ENCODE measurements at places on chromosomes 1 and 21.
A peak's percentile ranks its signal among the peaks of the same experiment; 100 is the strongest.

DNA sequence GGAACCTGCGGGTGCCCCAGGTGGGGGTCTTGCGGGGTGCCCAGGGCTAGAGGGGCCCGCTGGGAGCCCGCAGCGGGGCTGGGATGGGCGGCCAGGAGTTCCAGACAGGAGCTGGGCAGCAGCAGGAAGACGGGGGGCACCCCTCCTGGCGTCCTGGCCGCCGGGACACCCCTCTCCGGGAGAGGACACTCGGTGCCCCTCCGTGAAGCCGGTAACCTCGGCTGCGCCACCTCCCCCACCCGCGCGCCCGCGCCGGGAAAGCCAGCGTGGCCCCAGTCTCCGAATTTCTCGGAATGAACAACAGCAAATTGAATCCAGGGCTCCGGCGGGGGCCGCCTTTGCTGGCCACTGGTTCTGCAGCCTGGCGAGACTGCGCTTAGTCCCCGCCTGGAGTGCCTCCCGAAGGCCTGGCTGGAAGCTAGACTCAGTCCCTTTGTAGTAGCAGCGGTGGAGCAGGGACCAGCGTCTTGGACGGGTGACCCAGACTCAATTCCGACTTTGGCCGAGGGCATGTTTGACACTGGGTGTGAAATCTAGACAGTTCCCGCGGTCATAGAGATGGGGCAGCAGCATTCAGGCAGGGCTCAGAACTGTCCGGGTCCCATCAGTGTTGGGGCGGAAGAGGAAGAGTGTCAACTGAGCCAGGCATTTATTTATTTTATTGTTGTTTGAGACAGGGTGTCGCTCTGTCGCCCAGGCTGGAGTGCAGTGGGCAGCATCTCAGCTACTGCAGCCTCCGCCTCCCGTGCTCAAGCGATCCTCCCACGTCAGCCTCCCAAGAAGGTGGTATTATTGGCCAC, 773 bp downstream of the IFNGR2 start:
- DNase-seq: peak; percentile 16

GRCh38 chr1:65948609-65949229, 156.0 kb downstream of the PDE4B start:
- DNase-seq: no peak

- no peak for DNase-seq
These were observed 205.8 kb downstream of the SLC45A1 start for GRCh38 chr1:8523666-8524206.

GRCh38 chr1:114102136-114102535, 51.5 kb downstream of the SYT6 start:
- no peak for DNase-seq

- no peak for DNase-seq
These were observed 9.8 kb downstream of the SAMD11 start for GRCh38 chr1:933603-933940.

GRCh38 chr1:65497256-65497830, 76.9 kb downstream of the LEPR start:
- DNase-seq: no peak

DNA sequence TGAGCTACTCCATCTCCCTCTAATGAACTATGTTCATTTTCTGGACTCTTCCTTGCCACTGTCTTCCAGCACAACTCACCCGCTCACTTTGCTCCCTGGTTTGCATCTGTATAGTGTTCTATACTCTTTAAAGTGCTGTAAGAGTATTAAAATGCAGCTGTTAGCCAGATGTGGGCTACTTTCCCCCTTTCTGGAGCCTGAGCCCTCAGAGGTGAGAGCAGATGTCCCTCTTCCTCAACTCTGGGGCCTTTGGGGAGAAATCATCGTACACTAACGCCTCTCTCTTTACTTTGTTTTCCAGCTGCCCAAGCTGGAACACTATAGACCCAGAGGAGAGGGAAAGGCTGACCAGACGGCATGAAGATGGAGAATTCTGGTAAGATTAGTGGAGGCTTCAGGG, 39.4 kb downstream of the CAPN2 start:
- no peak for DNase-seq

DNA sequence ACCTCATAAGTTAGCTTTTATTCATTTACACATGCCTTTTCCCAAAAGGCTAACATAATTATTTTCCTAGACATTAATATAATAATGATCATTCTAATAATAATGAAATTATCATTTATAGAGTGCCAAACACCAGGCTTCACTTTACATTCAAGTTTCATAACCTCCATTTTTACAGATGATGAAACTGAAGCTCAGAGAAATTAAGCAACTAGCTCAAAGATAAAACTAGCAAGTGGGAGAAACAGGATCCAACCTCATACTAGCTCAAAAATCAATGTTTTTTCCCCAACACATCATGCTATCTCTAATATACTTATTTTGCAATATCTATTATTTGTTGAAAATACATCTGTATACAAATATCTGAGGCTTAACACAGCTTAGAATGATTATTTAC, 14.0 kb downstream of the LPGAT1 start:
- DNase-seq: no peak

GRCh38 chr1:75732703-75733102, 8.2 kb downstream of the ACADM start:
- no peak for DNase-seq

GRCh38 chr1:151716771-151717631, at the start of gene CELF3:
TSS of gene CELF3 (minus strand) at chr1:151716803. CDS start at chr1:151716020, 783 bp downstream.
- DNase-seq: peak; percentile 30

DNA sequence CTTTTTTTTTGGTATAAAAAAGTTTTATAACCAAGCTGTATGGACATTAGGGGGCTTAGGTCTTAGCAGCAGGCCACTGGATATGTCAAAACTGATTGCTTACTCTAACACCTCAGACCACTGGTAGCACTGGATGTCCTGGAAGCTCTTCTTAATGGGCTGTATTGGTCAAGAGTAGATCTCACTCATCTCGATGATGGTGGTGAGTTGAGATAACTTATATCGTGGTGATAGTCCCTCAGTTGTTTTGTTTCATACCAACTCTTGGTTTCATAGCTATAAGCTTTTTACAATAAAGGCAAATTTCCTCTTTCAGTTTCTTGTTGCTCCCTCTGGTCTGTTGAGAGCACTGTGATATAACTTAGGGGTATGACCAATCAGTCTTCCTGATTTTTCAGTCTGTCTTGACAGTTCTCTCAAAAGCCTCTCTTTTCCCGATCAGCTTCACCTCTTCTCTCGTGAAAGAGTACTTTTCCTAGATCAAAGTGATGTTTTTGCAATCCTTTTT, 9.7 kb upstream of the AGO1 start:
- no peak for DNase-seq

DNA sequence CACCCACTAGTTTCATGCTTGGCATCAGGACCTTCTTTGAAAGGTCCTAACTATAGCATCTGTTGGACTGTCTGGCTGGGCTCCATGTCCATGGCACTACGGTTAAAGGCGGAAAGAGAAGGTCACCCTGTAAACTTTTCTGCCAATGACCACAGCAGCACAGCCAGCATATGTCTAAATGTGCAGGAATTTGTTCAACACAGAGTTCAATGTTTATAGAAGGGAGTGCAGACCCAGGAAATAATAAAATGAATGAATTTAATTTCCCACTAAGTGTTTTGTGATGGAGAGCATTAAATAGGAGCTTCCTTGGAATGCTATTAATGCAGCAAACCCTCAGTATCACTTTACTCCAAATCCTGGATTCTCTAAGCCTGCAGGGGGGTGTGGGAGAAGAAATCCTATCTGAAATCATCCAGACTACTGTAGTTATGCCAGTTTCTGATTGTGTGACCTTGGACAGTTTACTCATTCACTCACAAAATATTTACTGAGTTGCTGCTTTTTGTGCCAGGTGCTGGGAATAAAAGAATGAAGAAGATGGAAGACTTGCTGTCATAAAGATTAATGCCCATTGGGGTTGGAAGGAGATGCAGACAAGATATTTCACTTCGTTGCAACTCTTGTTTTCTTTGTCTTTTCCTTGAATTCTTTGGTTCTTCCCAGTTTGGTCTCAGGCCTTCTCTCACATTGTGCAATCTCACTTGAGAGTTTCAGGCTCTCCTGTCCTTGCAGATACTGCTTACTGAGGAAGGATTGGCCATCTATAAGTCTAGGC, 195.0 kb downstream of the ROR1 start:
- DNase-seq: no peak

DNA sequence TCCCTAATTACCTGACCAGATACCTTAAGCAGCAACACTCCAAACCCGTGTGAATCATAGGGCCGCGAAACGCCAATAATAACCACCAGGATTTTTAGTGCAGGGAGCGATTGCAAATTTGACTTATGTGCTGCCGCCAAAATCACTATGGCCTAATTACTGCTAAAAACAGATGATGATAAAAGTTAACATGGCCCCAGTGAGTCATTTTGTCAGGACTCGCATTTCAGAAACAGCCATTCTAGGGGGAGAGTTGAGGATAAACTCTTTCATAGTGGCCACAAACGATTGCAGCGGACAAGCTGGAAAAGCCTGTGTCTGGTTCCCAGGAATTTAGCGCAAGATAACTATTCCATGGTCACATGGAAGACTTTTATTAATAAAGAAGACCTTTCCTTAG, 103.4 kb downstream of the HLX start:
- DNase-seq: no peak

All from CD8-positive, alpha-beta T cell (primary cell).